KBM-7 (cell line): ENCODE measurements at places on chromosomes 11 and 22.

- no peak for DNase-seq
Observed at GRCh38 chr11:110908401-110909105, 196.3 kb upstream of the ARHGAP20 start.

GRCh38 chr11:79626135-79627075 lies 185.6 kb upstream of the TENM4 start:
- DNase-seq = no peak

DNA sequence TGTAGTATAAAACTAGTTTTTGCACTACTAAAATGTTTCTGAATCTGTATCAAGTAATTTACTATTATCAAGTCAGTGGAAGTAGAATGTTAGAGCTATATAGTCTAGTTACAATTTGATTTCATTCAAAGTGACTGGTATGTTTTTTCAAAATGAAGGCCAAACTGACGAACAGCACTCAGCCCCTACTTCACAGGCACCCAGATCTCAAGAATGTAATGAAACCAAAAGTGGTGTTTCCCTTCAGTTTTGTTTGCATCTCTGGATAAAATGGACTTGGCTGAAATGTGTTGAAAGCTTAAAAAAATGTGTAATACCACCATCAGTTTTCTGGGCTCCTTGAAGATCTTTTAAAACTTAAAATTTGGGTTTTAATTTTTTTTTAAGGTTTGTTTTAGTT lies 46.4 kb downstream of the QSER1 start:
- DNase-seq = no peak

DNA sequence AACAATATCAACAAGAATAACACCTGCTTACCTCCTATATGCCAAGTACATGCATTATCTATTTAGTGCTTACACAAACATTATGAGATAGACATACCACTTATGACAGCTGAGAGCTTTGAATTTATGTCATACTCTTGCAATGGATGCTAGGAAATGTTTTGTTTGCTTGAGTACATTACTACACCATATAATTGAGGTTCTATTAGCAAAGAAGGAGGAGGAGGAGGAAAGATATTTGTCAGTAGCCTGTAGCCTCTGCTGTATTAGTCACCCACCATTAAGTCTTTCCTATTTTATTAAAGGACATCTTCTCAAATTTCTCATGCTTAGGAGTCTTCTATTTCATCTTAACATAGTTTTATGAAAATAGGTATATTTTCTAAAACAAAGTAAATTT lies 6.4 kb downstream of the ANO5 start:
- no peak for DNase-seq

- DNase-seq = no peak
Observed at GRCh38 chr22:38554281-38554680, 15.7 kb downstream of the DMC1 start.

DNA sequence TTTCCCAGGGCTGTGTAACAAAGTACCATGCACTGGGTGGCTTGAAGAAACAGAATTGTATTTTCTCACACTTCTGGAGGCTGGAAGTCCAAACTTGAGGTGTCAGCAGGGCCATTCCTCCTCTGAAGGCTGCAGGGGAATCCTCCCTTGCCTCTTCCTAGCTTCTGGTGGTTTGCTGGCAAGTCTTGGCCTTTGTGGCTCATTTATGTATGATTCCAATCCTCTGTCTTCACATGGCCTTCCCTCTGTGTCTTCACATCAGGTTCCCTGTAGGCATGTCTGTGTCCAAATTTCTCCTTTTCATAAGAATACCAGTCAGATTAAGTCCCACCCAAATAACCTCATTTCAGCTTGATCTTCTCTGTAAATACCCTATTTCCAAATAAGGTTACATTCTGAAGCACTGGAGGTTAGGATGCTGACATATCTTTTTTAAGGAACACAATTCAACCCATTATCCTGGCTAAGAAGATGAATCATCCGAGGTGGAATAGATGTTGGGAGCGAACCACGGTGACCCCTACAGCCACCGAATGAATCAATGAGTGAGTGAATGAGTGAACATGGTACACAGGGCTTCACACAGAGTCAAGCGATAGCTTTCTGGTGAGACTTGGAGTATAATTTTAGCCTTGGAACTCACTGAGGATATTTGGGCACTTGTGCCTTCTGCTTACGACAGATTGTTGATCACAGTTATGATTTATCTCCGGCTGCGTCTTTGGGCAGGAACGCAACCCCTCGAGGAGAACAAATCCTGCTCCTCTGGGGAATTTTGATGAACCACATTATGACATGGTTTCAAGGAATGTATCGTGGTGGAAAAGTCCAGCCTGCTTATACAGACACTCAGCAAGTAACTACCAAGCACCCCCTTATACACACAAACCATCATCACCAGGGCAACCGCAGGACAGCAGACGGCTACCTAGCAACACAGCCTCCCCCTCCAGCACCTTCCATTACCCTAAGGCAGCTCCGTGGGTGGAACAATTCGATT lies 34.3 kb upstream of the MICAL2 start:
- DNase-seq = no peak

DNA sequence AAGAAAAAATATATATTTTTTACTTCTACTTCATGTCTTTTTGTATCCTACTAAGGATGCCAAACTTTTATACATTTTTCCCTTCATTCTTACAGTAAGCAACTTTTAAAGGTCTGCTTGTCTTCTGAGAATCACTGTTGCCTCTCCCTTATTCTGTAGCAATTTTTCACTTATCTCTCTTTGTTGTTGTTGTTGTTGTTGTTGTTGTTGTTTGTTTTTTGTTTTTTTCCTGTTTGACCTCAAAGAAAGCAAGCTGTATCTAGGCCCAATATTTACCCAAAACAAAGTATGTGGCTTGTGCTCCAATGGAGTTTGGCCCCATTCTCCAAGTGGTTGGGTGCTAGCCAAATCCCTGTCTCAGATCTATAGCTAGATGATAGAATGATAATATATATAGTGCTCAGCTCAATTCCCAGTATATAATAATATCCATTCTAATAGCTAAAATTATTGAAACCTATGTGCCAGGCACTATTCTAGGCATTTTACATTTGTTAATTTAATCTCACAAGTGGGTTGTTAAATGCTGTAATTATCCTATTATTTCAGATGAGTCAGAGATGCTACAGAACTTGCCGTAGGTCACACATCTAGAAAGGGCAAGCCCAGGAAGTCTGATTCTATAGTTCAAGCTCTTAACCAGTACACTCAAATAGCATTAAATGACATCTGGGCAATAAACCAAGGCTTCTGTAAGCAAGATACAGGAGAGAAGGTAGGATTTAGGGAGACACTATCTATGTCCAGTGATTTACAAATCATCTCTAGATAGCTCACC lies 205.1 kb upstream of the PITPNB start:
- DNase-seq = no peak

DNA sequence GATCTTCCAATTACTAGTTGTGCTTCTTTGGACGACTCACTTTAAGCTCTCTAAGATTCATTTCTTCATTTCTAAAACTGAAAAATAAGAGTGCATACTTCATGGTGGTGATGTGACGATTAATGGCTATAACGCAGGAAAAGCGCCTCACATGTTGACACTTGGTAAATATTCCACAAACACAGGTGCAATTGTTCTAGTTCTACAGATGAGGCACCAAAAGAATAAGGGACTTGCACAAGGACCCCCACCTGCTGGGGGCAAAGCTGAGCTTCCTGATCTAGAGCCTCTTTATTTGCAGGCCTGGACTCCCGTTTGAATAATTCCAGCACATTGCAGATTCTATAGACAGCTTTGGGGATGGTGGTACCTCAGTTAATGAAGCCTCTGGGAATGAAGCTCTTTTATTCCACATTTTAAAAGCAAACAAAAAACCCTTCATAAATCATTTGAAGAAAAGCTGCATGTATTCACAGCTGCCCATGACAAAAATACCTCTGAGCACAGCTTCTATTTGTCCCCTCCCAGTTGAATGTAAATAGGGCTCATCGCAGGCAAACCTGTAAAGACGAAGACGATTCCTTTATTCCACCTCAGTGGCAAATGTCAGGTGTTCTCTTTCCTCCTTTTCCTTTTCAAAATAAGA lies 14.9 kb upstream of the CADM1 start:
- no peak for DNase-seq

- no peak for DNase-seq
Observed at GRCh38 chr11:110761991-110762390, 49.8 kb upstream of the ARHGAP20 start.

- DNase-seq = no peak
Observed at GRCh38 chr11:5923794-5924193, 18.3 kb upstream of the OR56A3 start.

- no peak for DNase-seq
Observed at GRCh38 chr22:49963647-49964026, 3.1 kb downstream of the PIM3 start.
